ENCODE measurements at places on chromosomes 2 and 18.

GRCh38 chr2:105643405-105644173 lies 101.1 kb upstream of the NCK2 start:
- no peak for DNase-seq

- no peak for DNase-seq
These were observed 145.3 kb upstream of the NFATC1 start for GRCh38 chr18:79250301-79250981.

GRCh38 chr2:158443606-158444005 lies 12.9 kb downstream of the CCDC148 start:
- DNase-seq: no peak

DNA sequence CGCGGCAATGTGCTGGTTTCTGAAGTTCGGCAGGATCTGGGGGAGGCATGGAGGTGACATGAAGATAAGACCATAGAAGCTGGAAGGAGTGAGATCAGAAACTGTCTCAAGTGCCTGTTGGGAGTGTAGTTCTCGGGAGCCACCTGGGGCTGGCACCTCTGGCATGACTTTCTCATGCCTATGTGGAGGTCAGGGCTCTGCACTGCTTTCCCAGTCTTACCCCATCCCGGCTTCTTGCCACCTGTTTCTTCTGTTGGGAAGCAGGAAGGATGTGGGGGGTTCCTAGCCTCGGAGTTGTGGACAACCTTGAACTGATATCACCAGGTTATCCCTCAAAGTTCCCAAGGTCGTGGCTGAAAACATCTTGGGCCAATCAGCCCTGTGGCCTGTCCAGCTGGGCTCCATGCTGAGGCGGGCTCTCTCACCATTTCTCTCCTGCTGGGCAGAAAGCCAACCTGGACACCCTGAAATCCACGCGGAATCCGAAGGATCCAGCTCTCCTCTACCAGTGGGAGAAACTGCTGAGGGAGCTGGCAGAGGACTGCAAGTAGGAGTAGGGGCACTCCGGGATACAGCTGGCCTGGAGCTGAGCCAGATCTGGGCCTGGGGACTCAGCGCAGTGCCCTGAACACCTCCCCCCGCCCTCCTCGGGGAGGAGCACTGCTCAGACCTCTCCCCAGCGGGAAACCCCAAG lies 42.5 kb downstream of the FER1L5 start:
- no peak for DNase-seq

DNA sequence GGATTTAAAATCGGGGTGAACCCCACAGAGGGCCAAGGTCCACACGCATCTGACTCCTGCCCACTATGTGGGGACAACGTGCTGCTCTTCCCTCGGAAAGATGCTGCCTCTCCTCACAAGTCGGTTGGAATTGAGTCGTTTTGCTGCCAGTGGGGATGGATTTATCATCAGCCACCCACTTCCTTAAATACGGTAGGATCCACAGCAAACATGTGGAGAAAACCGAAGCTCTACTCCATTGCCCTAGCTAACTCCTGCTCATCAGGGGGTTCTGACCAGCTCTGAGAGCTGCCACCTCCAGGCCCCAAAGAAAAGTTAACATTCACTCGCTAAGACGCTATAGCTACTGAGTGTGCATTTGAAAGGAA lies 80.9 kb downstream of the CHRNA1 start:
- DNase-seq: no peak

GRCh38 chr2:143356336-143356735 lies 227.1 kb downstream of the ARHGAP15 start:
- no peak for DNase-seq

- no peak for DNase-seq
These were observed 62.6 kb downstream of the NBAS start for GRCh38 chr2:15498554-15498953.

DNA sequence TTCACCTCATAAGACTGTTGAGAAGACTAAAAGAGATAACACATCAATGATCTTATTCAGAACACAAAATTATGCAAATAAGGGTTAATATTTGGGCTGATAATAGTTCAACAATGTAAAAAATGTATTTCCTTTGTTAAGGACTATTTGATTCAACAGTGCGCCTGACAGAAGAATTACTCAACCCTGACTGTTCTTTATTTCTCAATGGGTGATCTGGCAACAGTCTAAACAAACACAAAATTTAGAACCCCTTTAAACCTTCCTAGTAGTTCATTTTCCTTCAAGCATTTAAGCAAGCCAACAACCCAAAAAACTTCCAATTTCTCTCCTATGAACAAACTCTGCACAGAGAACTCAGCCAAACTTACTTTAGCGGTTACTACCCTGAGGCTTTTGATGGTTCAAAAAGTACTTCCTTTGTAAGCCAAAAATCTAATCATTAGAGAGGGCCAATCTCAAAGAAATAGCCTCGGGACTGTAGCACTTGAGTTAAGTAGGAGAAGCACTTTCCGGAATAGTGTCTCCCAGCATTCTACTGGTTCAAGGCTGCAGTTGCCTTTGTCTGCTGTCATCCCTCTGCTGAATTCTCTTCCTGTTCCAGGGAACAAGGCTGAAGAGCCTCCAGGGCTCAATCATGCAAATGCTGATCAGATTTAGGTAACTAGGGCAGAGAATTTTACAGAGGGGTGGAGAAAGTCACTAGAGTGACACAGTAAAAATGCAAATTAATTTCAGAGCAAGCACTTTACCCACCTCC lies 40.9 kb upstream of the MAPK4 start:
- DNase-seq: no peak

GRCh38 chr2:44333994-44334393 lies 27.3 kb downstream of the PREPL start:
- no peak for DNase-seq

GRCh38 chr2:227642656-227643055 lies 23.9 kb upstream of the SCYGR5 start:
- DNase-seq: no peak

- no peak for DNase-seq
These were observed 453 bp downstream of the KLHL41 start for GRCh38 chr2:169509955-169510354.

- DNase-seq: no peak
These were observed 27.4 kb upstream of the RAPGEF4 start for GRCh38 chr2:172708247-172708646.

DNA sequence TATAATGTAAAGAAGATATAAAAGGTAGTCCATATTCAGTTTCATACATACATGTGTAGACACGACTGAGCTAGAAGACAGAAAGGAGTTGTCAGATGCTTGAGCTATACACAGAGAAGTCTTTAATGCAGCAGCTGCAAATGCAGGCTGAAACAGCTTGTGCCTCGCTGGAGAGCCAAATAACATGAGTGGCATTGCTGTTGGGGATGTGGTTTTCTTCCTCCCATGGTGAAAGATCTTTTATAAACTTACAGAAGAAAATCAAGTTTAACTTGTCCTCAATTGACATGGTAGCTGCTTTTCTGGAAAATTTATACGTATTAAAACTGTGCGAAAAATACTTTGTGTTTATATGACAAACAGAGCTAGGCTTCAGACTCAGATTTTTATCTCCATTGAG lies 16.4 kb upstream of the IL1R1 start:
- no peak for DNase-seq

DNA sequence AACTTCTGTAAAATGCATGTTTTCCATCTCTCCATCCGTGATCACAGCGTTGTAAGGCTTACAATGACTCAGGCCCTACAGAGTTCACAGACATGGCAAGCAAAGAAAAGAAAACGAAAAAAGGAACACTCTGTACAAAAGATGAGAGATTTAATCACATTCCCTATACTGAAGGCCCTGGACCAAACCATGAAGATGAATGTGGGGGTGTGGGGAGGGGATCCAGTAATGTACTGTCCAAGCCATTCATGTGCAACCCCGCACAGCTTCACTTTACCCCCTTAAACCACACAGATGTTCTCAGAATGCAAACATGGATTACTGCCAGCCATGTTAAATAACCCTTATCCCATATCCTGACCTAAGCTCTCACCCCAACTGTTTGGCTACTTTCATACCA lies 391.1 kb downstream of the NCKAP5 start:
- DNase-seq: no peak

GRCh38 chr2:30686000-30686399 lies 121.2 kb downstream of the CAPN13 start:
- DNase-seq: no peak

GRCh38 chr2:71000780-71001591 lies 6.3 kb upstream of the TEX261 start:
- peak; percentile 65 for DNase-seq

- peak; percentile 6 for DNase-seq
These were observed 1.0 kb downstream of the RTN4 start for GRCh38 chr2:55049043-55049820.

DNA sequence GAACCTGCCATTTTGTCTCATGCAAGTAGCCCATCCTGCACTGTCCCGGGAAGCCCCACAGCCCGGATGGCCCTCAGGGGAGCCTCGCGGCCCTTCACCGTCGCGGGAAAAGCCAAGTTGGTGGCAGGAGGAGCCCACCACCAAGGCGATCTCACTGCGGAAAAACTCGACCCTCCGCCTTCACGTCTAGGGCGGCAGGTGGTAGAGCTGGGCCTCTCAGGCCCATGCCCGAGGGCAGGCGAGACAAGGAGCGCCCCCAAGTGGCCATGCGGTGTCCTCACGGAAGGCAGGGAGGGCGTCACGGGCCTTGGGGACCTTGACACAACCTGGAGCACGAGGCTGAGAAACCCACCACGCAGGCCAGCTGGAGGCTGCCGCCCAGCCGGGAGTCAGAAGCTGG lies 34.8 kb upstream of the SKA1 start:
- DNase-seq: no peak

- DNase-seq: no peak
These were observed 533.7 kb upstream of the CHAC2 start for GRCh38 chr2:53233759-53234547.

GRCh38 chr2:120972286-120972685 lies 236.6 kb downstream of the GLI2 start:
- DNase-seq: no peak
